NCI-H1417 (cell line): ENCODE measurements at places on chromosomes 5 and 9.

DNA sequence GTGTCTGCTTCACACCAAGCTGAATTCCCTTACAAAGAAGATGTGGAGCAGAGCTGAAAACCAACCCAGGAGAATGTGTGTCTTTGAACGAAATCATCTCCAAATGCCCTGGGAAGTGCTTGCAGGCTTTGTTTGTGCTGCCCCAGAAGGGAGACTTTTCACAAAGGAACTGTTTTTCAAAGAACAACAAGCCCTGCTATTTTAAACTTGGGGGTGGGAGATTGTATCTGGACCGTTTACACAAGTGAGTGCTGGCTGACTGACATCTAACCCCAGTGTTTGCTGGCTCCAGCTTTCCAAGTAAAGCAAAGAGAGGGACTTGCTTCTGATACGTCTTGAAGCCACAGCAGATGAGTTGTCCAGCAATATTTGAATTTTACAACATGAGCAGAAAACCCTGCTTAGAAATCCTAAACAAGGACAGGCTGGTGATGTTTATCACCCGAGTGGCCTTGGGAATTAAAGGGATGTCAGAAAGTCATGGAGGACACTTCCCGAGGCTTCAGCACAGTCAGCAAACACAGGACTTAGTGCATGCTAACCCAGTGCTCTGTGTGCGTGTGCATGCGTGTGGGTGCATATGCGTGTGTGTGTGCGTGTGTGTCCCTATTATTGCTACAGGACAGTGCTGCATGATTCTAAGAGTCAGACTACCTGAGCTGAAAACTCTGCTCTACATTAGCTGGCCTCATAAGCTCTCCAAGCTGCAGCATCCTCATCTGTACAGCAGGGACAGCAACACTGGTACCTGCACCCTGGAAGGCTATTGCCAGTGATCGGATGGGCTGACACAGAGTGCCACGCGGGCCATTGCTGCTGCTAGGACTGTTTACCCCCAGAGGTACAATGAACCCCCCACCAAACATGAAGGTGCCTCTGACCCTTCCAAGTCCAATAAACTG, 1.4 kb downstream of the ADAMTS12 start:
- DNase-seq: no peak

- DNase-seq: peak; percentile 54
Observed at GRCh38 chr9:120477534-120478001, 102.4 kb downstream of the CDK5RAP2 start.

GRCh38 chr5:112065781-112066180, 308.8 kb upstream of the NREP start:
- DNase-seq: no peak

DNA sequence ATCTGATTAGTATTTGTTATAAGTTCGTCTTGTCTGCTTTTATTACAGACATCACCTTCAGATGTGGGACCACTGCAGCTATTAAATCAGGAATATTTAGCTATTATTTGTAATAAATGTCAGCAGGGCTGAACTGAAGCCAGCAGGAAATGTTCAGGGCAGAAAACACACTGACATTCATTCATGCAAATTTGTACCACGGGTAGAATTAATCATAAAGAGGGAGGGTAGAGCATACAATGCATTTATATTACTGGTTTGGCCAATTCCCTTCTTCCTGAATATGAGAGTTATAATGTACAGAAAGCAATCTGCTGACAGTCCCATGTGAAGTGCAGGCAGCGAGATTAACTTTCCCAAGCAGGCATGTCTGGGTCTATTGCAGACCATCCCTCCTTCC, 117.3 kb upstream of the NUDT12 start:
- DNase-seq: no peak

DNA sequence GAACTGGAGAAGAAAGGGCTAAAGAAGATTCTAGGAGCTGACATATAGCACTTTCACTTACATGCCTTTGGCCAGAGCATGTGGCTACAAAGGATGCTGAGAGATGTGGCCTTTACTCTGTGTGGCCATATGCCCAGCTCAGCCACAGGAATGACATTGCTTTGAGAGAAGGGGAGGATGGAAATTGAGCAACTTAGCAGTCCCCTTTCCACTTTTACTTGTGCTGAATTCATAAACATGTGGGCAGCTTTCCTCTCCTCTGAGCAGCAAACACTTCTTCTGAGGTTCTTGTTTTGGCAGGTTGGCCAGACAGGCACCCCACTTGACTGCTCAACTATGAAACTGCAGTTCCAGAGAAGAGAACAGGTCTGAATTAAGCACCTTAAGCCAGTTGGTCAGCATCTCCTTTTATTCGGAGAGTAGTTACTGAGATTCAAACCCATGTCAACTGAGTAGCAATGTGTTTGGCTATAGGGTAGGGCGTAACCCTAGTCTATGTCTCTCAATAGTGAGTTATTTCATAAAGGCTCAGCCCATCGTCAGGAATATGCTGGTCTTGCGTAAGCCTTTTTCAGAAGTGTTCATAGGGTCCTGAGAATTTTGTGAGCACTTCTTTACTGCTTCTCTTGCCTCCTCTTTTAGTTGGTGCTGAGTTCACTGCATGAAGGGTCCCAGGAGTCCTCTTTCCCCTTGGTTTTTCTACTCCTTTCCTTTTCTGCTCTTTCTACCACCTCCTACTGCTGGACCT, 134.5 kb downstream of the PALM2AKAP2 start:
- no peak for DNase-seq

GRCh38 chr5:56527174-56527573, 288.2 kb upstream of the MAP3K1 start:
- no peak for DNase-seq

GRCh38 chr9:91623004-91623403, 199.4 kb upstream of the NFIL3 start:
- DNase-seq: no peak

DNA sequence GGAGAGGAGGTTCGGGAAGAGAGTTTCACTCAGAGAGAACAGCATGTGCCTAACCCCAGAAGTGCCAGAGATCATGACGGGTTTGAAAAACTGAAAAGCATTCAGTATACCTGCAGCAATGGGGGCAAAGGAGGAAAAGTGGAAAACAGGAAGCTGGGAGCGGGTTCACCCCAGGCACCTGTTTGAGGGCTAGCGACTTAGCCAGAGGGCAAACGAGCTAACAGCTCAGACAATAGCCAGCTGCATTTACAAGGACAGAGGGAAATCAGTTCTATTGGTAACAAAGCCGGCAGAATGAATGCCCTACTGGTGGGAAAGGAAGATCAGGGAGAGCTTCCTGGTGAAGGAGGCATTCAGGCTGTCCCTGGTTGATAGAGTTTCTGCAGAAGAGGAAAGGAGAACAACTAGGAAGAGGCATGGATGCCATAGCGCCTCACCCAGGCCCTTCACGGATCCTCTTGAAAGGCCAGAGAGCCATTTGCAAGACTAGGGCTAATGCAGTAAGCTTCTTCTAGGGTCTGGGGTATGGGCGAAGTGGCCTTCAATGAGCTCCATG, 141.7 kb upstream of the ADRA1B start:
- peak; percentile 9 for DNase-seq

DNA sequence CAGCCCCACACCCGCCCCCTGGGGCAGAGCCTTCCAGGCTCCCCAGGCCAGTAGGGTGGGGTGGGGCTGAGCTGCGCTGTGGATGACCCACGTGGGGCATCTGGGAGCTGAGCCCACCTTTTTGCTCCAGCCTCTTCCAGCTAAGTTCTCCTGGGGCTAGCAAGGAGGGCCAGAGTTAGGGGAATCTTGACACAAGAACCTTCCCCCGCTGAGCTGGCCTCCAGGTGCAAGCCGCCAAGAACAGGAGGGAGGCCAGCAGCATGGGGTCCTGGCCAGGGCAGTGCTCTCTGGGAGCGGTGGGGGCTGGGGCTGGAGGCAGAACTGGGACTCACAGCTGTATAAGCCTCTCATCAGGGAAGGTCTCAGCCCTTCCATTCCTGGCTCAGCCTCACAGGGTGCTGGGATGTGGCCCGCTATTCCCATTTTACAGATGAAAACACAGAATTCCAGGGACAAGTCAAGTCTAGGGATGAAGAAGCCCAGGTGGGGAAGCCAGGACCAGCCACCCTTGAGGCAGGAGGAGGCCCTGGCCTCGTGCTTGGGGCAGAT, 21.5 kb downstream of the SARDH start:
- DNase-seq: no peak

- no peak for DNase-seq
Observed at GRCh38 chr9:123138163-123138562, 104.7 kb downstream of the GPR21 start.

GRCh38 chr9:98236901-98237487, 18.5 kb downstream of the TBC1D2 start:
- no peak for DNase-seq

DNA sequence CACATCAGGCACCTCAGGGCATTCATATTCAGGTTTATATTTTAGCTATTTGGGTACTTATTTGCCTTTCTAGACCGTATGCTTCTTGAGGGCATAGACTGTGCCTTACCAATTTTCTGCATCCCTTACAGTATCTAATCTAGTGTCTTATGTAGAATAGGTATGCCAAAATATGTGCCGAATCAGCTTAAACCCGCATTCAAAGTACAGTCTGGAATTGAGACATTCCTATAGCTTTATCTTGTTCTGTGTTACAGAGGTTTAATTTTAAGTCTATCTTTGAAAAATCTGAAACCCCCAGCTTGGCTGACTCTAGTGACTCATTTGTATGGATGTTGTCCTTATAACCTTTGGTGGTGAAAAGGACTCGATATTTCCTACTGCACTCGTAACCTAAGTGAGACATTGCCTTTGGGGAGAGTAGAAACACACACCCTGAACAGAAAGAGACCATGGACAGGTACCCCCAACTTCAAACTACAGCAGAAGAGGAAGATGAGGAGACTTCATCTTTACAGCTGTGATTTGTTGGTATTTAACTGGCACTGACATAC, 27.0 kb upstream of the TMOD1 start:
- no peak for DNase-seq

DNA sequence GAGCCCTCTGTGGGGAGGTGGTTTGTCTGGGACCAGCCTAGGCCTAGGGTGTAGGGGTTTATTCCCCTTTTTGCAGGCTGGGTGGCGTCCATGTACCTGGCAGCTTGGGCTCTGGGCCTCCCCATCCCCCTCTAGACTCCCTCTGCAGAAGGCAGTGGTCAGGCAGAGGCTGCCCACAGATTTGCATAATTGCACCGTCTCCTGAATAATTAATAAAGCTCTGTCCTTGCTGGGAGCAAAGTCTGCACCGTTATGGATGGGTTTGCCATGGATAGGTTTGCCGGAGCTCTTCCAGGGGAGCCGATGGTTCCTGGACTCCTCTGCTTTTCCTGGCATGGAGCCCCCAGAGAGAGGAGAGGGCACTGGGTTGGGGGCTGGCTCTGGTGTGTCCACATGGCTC, 60.4 kb downstream of the DAB2IP start:
- no peak for DNase-seq

DNA sequence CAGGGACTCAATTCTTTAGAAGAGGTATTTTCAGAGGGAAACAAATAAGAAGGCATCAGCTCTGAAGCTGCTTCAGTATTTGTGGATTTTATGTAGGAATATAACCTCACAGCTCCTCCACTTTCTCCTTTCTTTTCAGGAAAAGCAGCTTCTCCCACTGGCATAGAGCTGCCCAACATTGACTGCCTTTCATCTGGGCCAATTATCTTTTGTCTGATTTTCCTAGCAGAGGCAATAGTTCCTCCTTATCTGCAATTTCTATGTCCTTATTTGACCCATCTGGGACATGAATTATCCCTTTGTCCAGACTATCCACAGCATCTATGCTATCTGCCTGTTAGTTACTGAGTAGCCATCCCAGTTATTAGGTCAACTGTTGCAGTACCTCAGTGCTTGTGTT, 1671.2 kb upstream of the ACO1 start:
- DNase-seq: no peak

GRCh38 chr9:4986296-4986695, 1.2 kb downstream of the JAK2 start:
- DNase-seq: no peak

DNA sequence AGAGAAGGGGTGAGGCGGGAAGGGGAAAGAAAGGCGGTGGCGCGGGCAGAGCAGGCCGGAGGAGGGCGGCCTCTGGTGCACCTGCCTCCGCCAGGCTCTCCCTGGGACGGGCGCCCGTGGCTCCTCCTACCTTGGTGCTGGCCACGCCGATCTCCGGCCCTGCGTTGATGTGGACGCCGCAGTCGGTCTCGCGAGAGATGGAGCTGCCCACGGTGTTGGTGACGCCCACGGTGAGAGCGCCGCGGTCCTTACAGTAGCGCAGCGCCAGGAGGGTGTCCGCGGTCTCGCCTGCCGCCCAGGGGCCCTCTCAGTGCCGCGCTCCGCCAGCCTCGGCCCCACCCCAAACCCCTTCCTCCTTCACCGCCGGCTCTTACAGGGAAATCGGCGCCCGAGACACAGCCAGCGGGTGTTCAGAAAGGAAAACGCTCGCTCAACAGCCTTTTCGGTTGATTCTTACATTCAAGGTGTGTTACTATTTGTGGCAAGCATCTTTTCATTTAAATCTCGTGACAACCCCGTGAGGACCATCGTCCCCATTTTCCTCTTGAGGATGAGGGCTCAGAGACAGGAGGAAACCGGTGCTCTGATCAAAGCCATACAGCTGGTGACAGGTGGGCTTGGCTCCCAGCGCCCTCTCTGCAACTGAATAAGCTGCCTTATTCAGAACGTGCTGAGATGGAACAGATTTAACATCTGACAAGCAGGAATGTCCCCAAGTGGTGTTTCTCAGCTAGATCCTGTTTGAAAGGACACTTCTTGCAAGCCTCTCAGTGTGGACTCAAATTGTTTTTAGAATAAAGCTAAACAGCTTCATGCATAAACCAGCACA, 22.0 kb upstream of the MAPK9 start:
- no peak for DNase-seq
